GM06990 (cell line): ENCODE measurements at places on chromosomes 11 and 22.

GRCh38 chr22:43919106-43919973 is 4.3 kb upstream of the PNPLA3 start:
- no peak for DNase-seq

- no peak for DNase-seq
Measured at GRCh38 chr11:114273071-114273470, 23.1 kb upstream of the NNMT start.

- no peak for DNase-seq
Measured at GRCh38 chr11:117950301-117950700, 21.1 kb upstream of the TMPRSS13 start.

- no peak for DNase-seq
Measured at GRCh38 chr22:28341001-28341400, 338.6 kb downstream of the TTC28 start.

DNA sequence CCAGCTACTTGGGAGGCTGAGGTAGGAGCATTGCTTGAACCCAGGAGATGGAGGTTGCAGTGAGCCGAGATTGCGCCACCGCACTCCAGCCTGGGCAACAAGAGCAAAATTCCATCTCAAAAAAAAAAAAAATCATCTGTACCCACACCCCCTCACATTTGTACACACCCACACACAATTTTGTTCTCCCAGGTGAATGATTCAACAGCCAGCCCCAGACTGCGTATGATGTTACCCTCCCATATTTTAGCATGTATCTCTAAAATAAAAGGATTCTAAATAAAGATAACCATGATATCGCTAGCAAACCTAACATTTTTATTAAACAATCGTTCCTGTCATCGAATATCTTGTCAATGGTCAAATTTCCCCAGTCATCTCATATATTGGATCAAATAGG is 65.8 kb downstream of the BRD1 start:
- DNase-seq, result no peak

- no peak for DNase-seq
Measured at GRCh38 chr11:487571-488021, 19.4 kb downstream of the RNH1 start.

DNA sequence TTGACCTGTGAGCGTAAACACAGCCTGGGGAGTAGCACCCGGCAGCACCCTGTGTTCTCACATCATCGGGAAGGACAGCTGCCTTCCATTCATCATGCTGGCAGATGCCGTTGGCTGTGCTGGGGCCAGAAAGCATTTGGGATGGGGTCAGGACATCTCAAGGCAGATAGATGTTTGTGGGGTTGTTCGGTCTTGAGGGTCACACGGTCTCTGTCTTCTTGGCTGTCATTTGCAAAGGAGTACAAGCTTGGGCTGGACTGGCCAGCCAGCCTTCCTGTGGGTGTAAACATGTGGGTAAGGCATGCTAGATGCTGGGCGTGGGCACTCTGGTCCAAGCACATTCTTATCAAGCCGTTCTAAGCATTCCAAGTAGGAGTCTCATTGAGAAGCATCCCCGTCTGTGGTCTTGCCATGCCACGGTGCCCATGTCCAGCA is 81.4 kb downstream of the TBC1D22A start:
- DNase-seq, result no peak

- no peak for DNase-seq
Measured at GRCh38 chr22:23403152-23403719, 176.9 kb downstream of the IGLL1 start.

- DNase-seq, result no peak
Measured at GRCh38 chr11:66820381-66820780, 22.9 kb upstream of the RCE1 start.

DNA sequence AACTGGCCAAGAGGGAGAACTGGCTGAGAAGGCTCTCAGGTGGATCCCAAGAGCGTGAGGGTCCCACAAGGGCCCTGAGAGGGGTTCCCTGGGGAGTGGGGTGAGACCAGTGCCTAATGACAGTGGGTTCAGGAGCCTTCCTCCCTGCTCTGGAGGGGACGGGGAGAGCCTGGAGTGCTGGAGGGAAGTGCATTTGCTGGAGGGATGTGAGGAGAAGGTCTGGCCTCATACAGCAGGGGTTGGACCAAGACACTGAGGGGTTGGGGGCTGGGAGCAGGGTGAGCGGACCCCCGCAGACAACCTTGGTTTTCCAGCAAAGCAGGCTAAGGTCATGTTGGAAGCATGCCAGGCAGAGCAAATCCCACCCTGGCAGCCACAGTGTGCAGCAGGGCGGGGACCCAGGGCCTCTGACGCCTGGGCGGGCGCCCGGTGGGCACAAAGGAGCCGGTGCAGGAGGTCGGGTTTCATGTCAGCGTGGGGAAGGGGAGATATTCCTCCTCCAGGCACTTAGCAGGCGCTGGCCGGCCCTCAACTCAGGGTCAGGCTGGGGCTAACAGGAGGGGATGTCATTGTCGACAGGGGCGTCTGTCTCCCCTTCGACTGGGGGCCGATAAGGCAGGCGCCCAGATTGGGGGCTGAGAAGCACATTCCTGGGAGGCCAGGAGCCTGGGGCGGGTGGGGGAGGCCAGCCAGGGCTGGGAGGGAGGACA is 3.1 kb upstream of the DERL3 start:
- no peak for DNase-seq

DNA sequence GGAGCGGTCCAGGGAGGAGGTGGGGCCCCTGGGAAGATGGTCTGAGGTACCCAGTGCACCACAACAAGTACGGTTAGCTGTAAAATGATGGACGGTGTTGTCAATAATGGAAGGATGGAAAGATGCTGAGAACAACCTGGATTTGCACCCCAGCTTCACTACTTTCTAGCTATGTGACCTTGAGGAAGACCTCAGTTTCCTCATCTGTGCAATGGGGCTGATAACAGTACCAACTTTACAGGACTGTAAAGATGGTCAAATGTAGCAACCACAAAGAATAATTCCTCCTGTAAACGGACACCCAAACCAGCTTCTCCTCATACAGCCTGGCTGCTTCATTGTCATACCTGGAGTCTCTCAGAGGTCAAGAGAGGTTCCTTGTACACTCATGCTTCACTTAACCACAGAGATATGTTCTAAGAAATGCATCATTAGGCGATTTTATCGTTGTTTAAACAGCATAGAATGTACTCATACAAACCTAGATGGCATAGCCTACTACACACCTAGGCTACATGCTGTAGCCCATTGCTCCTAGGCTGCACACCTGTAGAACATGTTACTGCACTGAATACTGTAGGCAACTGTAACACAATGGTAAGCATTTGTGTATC is 65.5 kb upstream of the LMO2 start:
- no peak for DNase-seq

GRCh38 chr22:32322986-32323385 is 34.7 kb upstream of the RFPL3 start:
- no peak for DNase-seq

- DNase-seq, result no peak
Measured at GRCh38 chr11:69213316-69213715, 57.6 kb downstream of the SMIM38 start.

GRCh38 chr11:122038543-122038942 is 77.5 kb downstream of the BLID start:
- no peak for DNase-seq

GRCh38 chr11:110508786-110509185 is 79.0 kb downstream of the FDX1 start:
- DNase-seq, result no peak

GRCh38 chr11:126426820-126427749 is 71.6 kb downstream of the ST3GAL4 start:
- DNase-seq, result no peak

DNA sequence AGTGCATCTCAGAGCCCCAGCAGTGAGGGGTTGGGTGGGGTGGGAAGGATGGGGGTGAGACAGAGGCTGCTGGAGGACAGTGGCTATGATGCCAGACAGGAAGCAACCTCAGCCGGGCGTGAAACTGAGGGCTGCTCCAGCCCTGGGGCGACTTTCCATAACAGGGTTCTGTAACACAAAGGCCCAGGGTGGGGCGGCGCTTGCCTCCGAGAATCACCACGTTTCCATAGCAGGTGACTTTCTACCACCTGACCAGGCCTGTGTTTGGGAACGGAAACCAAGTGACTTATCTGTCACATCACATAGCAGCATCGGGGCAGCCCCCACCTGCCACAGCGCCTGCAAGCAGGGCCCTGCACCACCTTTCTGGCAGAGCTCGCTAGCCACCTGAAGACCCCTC is 85.8 kb downstream of the TRMU start:
- peak; percentile 44 for DNase-seq

- DNase-seq, result no peak
Measured at GRCh38 chr11:47856186-47856585, 8.0 kb upstream of the NUP160 start.

DNA sequence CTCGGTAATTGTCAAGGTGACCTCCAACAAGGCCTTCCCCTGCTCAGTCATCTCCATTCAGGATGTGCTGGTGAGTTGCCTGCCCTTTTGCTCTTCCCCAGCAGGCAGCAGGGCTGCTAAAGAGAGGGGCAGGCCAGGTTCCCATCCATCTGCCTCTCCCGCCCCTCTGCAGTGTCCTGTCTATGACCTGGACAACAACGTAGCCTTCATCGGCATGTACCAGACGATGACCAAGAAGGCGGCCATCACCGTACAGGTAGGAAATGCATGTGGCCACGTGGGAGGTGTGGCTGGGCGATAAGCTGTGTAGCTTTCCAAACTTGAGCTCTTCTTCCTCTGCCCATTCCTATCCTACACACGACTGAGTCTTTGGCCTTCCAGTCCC is 4.0 kb downstream of the SIDT2 start:
- DNase-seq, result no peak

- DNase-seq, result no peak
Measured at GRCh38 chr11:8345179-8345578, 81.5 kb upstream of the LMO1 start.

GRCh38 chr11:46049325-46049897 is 71.8 kb downstream of the PHF21A start:
- DNase-seq, result no peak

DNA sequence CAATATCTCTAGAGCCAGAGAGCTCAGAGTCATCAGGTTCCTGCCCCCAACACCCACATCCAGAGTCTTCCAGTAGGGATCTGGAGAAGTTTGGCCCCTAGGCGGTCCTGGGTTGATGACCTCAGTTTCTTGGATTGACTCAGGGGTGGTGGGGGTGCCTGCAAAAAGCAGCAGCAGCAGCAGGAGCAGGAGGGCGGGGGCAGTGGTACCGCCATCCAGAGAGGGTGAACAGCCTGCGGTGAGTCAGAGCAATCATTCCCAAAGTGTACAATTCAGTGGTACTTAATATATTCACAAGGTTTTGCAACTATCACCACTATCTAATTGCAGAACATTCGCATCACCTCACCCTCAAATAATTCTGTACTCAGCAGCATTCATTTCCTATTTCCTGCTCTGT is 9.9 kb upstream of the SEC14L3 start:
- DNase-seq, result no peak

DNA sequence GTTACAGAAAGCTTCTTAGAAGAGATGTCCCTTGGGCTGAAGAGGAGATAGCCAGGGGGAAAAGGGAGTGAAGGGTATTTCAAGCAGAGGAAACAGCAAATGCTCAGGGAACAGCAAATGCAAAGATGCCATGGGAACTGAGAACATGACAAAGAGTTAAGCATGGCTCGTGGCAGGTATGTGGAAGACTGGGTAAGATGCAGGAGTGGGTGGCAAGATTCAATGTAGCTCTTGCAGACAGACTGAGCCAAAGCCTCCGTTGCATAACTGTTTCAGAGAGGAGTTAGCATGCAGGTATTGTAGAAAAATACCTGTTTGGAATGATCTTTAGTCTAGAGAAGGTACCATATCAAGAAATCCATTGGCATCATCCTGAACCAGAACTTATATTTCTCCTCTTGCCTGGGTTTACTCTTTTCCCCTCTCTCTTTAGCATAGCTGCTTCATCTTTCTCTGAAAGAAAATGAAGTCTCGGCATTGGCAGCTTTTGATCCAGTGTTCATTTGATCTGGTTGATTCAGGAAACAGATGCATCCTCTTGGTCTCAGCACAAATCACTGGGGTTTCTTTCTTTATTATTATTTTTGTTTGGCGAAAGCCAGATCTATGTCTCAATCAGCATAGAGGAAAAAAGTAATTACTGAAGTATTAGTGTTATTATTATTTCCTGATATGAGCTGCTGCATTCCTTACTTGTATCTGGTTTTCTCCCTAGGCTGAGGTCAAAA is 41.7 kb upstream of the NUP160 start:
- DNase-seq, result no peak

- no peak for DNase-seq
Measured at GRCh38 chr11:26254378-26254777, 77.6 kb upstream of the ANO3 start.

GRCh38 chr22:29268511-29269229 is 602 bp downstream of the EWSR1 start:
- peak; percentile 72 for DNase-seq

- no peak for DNase-seq
Measured at GRCh38 chr22:32864596-32864995, 63.1 kb downstream of the TIMP3 start.

DNA sequence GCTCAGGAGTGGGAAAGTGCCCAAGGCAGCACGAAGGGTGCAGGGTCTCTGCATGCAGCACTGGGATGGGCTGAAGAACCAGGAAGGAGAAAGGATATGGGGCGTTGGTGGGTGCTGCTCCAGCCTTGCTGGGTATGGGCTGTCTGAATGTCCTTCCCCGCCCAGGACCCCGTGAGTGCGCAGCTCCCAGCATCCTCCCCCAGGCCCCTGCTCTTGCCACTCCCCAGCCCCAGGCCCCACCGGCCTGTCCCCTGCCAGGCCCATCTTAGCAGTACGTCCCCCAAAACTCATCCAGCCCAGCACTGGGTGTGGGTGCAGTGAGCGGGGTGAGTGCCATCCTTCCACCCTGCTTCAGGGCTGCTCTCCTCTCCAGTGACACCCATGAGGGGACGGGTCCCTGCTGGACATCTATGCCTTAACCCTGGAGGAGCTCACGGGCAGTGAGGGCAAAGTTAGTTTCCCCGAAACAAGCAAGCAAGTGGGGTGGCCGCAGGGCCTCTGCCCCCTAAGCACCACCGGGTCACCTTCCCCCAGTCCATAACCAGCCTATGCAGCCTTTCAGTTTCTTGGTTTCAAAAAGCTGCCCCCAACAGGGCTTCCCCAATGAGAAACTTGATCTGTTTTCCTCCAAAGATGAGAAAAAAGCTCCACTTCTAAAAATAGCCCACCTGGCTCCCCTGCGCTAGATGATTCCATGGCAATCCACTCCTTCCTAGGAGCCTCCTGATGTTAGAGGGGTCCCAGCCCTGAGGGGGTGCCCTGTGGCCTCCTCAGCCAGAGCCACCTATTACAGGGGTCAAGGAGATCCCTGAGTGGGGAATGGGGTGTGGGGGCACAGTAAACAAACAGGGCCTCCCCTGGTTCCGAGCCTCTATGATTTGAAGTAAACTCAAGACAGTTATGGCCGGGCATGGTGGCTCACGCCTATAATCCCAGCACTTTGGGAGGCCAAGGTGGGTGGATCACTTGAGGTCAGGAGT is 103.8 kb downstream of the MORC2 start:
- no peak for DNase-seq

GRCh38 chr22:27578937-27579617 is 222.5 kb downstream of the MN1 start:
- no peak for DNase-seq

- DNase-seq, result no peak
Measured at GRCh38 chr22:35915477-35916013, 113.1 kb downstream of the RBFOX2 start.

DNA sequence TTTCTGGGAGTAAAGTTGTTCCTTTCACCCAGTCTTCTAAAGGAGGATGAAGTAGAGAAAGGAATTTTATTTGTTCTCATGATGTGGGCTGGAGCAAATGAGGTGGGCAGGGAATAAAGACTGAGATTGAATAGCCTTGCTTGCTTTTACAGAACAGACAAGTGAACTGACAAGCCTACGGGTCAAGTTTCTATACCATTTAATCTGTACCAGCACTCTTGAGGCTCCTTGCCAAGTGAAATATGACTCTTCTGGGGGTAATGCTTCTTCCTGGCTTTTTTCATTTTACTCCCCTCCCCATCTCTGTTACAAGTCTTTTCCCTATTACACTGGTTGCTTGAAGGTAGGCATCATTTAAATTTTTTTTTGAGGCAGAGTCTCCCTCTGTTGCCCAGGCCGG is 54.8 kb downstream of the CSTPP1 start:
- DNase-seq, result no peak
